ENCODE measurements at places on chromosomes 4 and X.

DNA sequence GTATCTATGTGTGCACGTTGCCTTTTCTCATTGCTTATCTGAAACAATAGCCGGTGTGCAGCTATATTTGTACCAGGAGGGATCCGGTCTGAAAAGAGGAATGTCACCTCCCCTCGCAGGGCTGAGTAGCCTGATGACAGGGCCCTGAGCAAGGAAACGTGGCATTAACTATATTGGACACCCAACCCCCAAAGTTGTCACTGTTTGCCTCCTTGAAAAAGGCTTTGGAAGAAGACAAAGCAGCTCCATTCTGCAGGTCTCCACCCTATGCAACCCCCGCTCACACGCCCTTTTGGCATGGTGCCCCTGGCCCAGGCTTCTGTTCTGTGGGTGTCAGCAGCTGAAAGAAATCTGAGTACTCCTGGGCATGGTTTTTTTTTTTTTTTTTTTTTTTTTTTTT lies 8.2 kb downstream of the PRRG3 start:
- DNase-seq, result peak; percentile 9

DNA sequence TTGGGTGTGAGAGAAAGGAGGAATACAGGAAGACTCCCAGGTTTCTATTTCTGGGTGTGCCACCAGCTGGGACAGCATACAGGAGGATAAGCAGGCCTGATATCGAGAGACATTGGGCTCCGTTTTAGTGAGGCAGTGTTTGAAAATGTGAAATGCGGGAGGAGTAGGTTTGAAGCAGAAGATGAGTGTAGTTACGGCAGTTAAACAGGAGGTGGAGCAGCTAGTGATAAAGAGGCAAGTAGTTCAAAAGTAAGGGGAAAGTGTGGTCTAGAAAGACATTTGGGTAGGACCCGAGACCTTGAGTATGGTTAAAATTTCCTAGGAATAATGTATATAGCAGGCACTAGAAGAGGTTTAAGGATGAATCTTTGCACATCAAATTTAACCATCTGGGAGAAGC lies 42.4 kb downstream of the DCUN1D4 start:
- DNase-seq, result peak; percentile 38

DNA sequence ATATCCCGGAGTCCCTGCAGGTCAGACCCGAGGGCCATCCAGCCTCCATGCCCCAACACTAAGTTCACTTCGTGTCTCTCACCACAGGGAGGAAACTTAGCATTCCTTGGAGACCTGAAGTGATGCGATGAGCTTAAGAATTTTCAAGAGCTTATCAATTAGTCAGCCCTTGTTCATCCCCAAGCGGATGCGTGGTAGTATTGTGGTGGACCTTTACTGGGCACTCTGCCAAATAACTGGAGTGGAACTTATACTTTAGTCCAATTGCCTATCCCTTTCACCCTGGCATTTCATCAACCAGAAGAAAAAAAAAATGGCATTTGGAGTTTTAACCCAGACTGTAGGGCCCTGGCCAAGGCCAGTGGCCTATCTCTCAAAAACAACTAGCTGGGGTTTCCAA lies 137.1 kb downstream of the RELL1 start:
- DNase-seq, result peak; percentile 64

- no peak for DNase-seq
Measured at GRCh38 chrX:3206314-3206713, 140.1 kb downstream of the MXRA5 start.
